ENCODE measurements at places on chromosomes 7 and 10.

GRCh38 chr7:151784853-151785680 is 91.8 kb downstream of the PRKAG2 start:
- no peak for DNase-seq

DNA sequence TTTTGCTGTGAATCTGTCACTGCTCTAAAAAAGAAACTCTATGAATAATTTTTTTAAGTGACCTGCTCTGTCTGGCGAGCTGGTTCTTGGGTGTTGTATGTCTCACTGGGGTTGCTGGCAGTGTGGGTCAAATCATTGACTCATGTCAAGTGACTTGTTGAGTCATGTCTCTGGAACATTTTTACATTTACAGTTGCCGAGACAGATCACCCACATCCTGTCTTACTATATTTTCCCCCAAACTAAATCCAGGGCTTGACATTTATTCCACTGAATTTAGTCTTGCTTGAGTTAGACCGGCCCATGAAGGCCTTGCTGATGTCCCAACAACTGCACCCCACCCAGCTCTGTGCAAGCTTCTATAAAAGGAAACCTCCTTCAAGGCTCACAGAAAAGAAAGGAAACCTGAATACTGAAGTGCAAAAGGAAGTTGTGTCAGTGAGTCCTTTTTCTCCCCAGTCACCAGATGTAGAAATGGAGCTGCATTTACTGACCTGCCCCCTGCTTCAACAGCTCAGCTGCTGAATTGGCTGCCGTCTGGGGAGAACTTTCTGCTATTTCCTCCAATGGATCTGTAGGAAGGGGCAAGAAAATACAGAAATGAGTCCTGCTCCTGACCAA is 290.3 kb downstream of the TNS3 start:
- DNase-seq, result no peak

DNA sequence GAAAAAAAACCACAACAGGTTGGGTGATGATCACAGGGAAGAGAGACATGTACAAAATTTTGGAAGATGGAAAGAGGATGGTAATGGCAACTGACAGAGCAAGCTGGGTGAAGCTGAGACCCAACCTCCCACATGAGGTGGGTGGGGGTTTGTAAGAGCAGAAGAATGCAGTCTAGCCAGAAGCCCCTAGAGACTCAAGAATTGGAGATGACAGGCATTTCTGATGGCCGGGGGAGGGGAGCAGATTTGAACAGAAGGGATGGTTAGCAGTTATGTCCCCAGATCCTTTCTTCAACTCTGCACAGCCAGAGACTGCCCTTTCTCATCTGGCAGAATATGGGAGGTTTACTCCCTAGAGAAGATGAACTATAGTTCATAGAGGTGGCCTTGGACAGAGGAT is 208.0 kb downstream of the GALNT17 start:
- DNase-seq, result no peak

DNA sequence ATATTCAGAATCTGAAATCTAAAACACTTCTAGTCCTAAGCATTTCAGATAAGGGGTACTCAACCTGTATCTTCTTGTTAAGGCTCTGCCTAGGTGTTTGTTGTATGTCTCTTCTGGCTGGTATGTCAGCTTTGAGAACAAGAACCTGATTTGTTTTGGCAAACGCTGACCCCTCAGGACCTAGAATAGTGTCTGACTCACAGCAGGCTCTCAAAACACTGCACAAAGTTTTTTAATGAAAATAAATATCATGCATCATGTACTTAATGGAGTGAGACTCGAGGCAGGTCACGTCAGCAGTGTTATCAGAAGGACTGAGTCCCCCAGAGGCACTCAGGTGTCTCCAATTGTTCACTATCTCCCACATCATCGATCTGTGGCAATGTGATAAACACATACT is 99.1 kb downstream of the GLI3 start:
- DNase-seq, result no peak

DNA sequence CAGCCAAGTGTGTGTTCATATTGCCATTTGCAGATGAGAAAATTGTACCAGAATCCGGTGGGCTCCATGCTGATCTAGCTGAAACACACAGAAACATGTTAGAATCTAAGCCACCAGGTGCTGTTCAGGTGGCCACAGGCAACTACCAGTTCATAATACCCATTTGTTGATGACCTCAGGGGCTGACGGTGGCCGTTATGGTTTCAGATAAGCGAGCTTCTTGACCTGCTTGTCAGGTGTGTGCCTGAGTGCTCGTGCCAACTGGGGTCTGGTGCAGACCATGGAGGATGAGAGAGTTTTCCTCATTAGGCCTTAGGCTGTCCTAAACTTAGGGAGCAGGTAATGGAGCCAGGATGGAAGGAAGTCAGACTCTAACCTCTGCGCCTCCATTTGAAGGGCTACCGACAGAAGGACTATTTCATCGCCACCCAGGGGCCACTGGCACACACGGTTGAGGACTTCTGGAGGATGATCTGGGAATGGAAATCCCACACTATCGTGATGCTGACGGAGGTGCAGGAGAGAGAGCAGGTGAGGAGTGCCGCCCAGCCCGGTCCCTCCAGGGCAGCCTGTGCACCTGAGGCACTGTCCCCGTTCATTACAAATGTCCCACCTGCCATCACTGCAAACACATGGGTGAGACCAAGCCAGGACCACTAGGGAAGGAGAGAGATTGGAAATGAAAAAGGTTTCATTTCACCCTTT is 53.1 kb downstream of the MKI67 start:
- DNase-seq, result no peak

DNA sequence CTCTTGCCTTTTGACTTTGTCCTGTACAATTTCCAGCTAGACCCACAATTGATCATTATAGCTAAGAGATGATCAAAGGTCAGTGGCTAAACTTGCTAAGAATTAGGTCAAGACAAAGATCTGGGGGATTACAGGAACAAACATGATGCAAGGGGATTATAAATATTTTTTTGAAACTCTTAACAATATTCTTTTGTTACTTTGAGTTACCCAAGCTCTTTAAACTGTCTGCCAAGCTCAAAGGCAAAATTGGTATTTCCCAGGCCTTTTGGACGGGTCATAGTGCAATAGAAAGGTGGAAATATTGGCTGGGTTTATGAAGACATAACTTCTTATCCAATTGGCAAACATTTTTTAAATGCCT is 23.4 kb downstream of the TBXAS1 start:
- no peak for DNase-seq

DNA sequence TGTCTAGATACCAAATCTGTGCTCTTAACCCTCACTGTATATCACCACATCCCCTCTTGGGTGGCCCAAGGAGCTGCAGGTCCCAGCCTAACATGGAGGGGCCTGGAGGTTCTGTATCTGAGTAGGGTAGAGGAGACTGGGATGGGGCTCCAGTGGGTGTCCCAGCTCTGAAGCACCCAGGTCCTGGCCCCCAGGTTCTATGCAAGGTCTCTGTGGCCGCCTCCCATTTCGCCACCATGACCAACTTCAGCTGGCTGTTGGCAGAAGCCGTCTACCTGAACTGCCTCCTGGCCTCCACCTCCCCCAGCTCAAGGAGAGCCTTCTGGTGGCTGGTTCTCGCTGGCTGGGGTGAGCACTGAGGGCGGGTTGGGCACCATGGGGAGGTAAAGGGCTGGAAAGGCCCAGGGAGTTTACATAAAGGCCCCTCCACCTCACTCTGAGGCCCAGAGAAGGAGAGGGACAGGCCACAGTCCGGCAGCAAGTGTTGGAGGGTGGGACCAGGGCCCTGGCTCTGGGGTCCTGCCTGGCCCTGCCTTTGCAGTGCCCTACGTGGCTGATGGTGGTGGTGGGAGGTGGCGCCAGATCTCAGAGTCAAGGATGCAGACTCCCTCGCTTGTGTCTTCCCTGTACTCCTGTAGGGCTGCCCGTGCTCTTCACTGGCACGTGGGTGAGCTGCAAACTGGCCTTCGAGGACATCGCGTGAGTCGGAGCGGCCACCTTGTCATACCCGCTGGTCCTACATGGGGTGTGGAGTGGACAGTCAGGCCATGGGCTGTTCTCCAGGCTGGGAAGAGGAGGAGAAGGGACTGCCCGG is 10.2 kb downstream of the GHRHR start:
- DNase-seq, result no peak

DNA sequence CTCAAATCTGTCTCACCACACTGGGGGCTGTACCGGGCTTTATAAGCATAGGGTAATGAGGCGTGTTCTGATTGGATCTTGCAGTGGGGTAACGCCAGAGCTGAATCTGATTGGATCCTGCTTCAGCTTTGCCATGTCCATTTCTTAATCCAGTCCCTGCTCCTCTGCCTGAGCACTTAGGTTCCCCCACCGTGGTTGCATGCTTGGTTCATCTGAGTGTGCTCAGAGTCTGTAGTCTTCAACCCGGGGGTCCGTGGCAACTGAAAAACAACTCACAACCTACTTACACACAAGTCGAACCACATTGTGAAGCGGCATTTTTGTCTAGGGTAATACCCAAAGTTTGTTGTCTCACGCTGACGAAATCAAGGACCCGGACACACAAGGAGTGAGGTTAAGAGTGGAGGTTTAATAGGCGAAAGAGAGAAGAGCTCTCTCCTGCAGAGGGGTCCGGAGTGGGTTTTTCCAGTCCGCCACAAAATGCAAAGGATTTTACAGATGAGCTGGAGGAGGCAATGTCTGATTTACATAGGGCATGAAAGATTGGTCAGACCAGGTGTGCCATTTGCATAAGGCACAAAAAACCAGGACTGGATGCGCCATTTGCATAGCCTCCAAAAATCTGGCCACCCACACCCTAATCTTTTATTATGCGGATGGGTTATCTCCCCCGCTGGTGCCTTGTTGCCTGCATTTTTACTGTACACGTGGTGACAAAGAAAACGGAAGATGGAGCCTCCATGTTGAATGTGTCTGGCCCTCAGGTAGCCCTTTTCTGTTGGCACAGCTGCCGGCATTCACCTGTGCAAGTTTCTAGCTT is 641.8 kb upstream of the FOXK1 start:
- no peak for DNase-seq

- DNase-seq, result no peak
Observed at GRCh38 chr10:78247266-78247665, 213.6 kb downstream of the RPS24 start.

- DNase-seq, result no peak
Observed at GRCh38 chr10:24449321-24449740, 240.4 kb downstream of the KIAA1217 start.

GRCh38 chr10:103054621-103055020 is 136.5 kb downstream of the CNNM2 start:
- DNase-seq, result no peak

DNA sequence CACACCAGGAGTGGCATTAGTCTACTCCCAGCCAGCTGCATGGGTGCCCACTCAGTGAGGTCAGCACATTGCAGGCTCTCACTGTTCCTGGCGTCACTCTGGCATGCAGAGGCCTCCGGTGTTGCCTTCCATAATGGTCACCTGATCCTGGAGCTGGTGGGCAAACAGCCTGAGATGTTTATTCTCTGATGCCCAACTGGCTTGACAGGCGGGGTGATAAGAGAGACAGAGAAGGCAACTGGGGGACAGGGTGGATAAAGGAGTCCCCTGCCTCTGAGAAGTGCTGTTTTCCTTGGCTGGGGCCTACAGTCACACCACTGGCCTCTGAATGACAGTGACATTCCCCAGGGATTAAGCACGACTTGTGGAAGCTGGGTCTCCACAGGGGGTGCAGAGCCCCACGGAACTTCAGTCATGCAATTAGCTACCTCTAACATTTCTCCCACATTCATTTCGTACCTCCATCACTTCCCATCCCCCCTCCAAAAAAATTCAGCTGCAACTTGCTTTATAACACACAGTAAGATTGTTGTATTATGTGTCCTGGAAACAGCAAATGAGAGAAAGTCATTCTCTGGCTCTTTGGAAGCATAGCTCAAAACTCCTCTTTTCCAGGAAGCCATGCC is 7.1 kb upstream of the RBM20 start:
- no peak for DNase-seq

DNA sequence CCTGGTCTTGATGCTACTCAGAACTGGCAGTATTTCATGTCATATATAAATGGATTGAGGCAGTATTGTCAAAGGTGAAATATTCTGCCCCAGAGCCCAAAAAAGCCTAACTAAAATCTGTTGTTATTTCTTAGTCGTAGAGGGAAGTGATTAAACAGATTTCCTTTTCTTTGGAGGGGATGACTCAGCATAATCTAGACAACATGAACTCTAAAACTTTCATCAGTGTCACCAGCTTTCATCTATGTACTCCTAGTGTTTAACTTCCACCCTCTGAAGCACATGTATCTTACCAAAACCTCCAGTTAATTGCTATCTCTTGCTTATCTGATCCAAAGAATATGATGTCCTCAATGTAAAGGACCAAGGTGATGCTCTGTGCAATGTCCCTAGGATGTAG is 97.1 kb upstream of the ARID5B start:
- no peak for DNase-seq

GRCh38 chr10:106825576-106826364 is 338.7 kb downstream of the SORCS1 start:
- no peak for DNase-seq

GRCh38 chr10:15200626-15201025 is 32.1 kb upstream of the NMT2 start:
- DNase-seq, result no peak

DNA sequence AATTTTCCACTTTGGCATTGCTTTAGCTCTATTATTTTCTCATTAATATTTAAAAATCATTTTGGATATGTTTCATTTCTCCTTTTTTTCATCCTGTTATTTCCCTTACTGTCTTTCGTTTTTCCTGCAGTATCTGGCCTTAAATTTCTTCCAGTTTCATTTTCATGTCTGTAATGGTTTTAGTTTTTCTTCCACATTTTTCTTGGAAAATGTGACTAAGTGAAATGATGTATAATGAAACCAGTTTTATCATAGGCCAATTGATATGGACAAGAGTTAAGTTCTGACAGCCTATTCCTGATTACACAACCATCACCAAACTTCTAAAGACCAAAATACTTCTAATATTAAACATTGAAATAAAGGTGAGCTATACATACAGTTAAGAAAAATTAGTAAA is 158.5 kb downstream of the LHFPL3 start:
- DNase-seq, result no peak

GRCh38 chr7:100157334-100158228 is 942 bp downstream of the TRAPPC14 start:
- DNase-seq, result peak; percentile 27

- no peak for DNase-seq
Observed at GRCh38 chr10:95742485-95742884, 13.5 kb upstream of the ENTPD1 start.

GRCh38 chr10:72228318-72228751 is 12.3 kb upstream of the ASCC1 start:
- DNase-seq, result no peak

GRCh38 chr7:112192236-112193154 is 13.7 kb downstream of the DOCK4 start:
- DNase-seq, result no peak

- peak; percentile 50 for DNase-seq
Observed at GRCh38 chr7:140640060-140640637, 464 bp downstream of the DENND2A start.

Measured in B cell (primary cell).